ENCODE measurements at places on chromosomes 7 and 10.

DNA sequence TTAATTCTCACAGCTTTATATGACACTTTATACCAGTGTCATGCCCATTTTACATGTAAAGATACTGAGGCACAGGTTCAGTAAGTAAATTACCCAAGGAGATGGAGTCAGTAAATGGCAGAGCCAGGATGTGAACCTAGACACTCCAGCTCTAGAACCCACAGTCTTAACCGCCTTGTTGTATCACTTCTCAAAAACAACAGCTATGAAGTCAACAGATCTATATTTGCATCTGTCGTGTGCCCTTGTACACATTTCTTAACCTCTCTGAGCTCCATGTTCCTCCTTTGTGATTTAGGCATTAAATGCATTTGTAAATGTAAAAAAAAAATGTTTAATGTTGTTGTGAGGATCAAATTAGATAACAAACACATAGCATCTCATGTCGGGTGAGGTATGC, 716.2 kb downstream of the SUGCT start:
- DNase-seq: no peak

DNA sequence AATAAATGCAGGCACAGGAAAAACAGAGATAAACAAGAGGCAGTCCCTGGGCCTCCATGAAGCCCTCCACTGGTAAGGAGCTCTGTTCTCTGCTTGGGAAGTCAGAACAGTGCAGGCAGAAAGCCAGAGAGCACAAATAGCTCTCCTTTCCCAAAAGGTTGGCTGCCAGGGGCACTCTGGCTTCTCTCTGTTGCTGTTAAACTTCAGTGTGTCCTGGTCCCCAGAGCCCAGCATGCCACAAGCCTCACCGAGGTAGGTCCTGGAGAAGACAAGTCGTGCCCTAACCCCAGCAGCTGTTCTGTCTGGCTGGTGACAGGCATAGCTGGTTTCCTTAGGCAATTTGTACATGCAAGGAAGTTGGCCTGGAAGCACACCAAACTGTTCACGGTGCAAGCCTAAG, 17.3 kb downstream of the SLC16A12 start:
- DNase-seq: no peak

DNA sequence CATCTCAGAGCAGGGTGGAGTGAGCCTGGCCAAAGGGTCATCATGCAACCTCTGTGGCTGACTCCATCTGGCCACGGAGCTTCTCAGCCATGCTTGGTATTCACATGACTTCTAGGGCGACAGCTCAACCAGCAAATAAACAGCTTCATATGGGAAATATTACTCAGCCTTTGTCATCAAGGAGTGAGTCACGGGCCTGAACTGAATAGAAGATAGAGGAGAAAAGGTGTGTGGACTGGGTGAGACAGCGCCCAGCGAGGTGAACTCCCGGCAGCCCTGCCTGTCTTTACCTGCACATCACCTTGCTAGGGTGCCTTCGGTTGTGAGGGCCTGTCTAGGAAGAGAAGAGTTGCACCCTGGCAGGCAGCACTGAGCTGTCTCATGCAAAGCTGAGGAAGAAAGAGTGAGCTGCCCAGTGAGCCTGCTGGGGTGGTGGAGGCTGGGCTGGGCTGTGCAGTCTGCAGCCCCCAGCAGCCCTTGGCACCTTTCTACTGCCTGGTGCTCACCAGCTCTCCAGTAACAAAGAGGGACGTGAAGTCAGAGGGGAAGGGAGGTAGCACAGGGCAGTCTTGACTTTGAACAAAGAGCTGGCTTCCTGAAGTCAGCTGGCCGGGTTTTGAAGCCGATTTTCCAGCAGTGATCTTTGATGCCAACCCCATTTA, 114.2 kb downstream of the EGFR start:
- DNase-seq: no peak

DNA sequence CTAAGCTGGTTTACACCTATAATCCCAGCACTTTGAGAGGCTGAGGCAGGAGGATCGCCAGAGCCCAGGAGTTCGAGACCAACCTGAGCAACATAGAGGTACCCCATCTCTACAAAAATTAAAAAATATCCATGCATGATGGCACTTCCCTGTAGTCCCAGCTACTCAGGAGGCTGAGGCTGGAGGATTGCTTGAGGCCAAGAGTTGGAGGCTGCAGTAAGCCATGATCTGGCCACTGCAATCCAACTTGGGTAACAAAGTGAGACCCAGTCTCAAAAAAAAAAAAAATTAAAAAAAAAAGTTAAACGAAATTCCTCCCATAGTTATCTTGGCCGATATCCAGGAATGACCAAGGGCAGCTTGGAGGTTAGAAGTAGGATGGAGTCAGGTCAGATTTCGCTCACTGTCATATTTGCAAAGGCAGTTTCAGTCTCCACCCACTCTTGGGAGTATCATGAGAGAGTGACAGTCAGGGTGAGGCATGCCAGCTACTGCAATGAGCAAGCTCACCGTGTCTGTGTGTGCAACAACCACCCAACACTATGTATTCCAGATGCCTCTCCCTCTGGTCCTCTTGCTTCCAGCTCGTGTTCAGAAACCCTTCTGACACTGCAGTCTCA, 6.0 kb upstream of the ZDHHC4 start:
- no peak for DNase-seq

- no peak for DNase-seq
Measured at GRCh38 chr7:99707096-99707495, 27.3 kb upstream of the CYP3A5 start.

GRCh38 chr7:132783824-132784223, 207.6 kb upstream of the PLXNA4 start:
- DNase-seq: no peak

- no peak for DNase-seq
Measured at GRCh38 chr7:7651479-7651878, 10.9 kb downstream of the UMAD1 start.

GRCh38 chr10:96263176-96263575, 8.2 kb downstream of the BLNK start:
- DNase-seq: no peak

DNA sequence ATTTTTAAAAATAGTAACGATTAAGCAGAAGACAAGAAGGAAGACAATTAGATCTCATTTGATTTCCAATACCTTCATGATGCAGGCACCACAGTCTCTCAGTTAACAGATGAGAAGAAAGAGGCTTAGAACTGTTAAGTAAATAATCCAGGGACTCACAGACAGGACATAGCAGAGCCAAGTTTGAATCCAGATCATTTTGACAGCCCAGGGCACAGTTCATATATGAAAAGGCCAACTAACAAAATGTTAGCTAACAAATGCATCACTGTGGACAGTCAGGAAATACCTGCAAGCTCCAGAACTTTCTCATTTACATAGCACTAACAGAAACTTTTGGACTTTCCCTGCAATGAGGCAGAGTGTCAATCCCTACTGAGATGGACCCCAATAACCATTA, 4.2 kb upstream of the NPSR1 start:
- no peak for DNase-seq

DNA sequence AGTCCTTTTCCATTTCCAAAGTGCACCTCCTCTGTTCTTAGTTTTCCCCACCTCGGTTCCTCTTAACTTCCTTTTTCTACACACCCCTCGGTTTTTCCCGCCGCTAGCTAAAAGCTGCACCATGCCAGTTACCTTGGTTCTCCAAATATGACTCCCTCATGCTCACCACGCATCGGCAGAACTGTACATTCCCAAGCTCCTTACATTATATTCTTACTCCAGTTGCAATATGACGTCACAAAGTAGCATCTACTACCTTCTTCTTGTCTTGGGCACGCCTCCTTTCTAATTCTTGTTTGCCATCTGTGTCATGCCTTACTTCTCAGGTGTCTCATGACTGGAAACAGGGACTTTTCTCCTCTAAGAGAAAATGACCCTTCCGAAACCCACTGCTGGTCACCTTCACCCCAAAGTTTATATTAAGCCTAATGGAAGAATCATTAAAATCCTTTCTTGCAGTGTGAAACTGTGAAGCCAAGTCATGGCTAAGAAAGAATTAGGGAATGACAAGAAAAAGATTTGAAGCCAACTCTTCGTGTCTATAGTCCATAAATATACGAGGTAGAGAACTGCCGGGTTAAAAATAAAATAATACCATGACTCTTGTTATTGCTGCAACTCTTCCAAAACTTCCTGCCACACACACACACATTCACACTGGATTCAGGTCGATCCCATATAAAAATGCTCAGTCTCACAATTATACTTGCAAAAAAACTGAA, 1.7 kb downstream of the ESYT2 start:
- no peak for DNase-seq

Data from activated naive CD8-positive, alpha-beta T cell treated with anti-CD3 and anti-CD28 coated beads, Interleukin-2, amount 10 ng/mL, durations not matched to agents 7 days and 5 days (primary cell).